Large intestine (tissue), 12 donors: ENCODE measurements at places on chromosomes 5 and 9. TPM values are rescaled to one million over a fixed set of nuclear protein-coding genes. Genes with fewer than 3 reads are reported as not detected.

Gene LYSMD3
- 25.4 TPM for polyA plus RNA-seq

DNA sequence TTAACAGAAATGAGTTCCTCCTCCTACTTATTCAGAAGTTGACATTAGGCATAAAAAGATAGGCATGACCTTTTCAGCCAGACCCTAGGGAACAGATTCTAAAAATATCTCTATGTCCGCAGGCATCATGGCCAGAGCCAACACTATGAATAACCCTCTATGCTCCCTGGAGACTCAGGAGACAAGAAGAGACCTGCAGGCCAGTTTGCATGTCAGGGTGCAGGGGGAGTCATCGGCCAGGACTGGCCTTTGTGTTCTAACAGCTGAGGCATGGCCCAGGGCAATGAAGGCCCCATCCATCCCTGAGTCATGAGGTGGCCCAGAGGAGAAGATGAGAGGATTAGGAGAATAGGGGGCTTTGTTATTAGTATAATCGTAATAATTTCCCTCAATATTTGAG is 93.8 kb downstream of the TMEM215 start:
- H3K27ac ChIP-seq: no peak overlapping the region
- no peaks in the 10 kb centered on the region for H3K4me1 ChIP-seq
- no peak overlapping the region for H3K4me3 ChIP-seq
- H3K36me3 ChIP-seq: no peaks in the 10 kb centered on the region

GRCh38 chr5:5116956-5117355 is 23.2 kb upstream of the ADAMTS16 start:
- H3K36me3 ChIP-seq: no peaks in the 10 kb centered on the region
- H3K27ac ChIP-seq: no peak overlapping the region
- H3K4me1 ChIP-seq: no peaks in the 10 kb centered on the region
- no peak for DNase-seq
- H3K4me3 ChIP-seq: no peak overlapping the region
- H3K27me3 ChIP-seq: no peaks in the 10 kb centered on the region

GRCh38 chr9:109510506-109510905 is 12.4 kb upstream of the PTPN3 start:
- H3K36me3 ChIP-seq: no peaks in the 10 kb centered on the region
- peaks cover 9% of the 10 kb centered on the region for H3K4me1 ChIP-seq
- H3K27ac ChIP-seq: no peak overlapping the region
- no peak for DNase-seq
- no peaks in the 10 kb centered on the region for H3K27me3 ChIP-seq

Gene SHOC1
- 0.10 TPM for polyA plus RNA-seq

DNA sequence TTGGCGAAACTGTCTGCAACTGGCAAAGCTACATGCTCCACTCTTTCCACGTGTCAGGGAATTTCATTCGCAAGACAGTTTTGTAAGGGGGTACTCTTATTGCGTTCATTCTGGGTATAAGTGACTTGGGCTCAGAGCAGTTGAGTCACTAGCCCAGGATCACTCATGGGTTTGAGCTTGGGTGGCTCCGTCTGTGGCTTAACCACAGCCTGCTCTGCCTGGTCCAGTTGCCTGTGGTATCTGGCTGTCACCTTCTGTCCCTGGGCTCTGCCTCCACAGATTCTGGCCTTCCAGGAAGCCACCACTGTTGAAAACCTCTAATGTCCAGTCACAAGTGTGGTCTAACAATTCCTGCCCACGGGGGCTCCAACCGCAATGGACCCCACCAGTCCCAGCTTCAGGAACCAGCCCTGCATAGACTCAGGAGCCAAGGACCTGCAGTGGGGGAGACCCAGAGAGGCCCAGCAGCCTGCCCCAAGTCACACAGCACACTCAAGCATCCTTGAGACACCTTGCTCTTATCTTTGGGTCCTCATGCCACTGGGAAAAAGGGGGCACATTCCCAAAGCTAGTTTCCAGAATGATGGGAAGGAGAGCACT is 10.4 kb downstream of the KIF12 start:
- DNase-seq: no peak
- H3K36me3 ChIP-seq: peaks cover 26% of the 10 kb centered on the region
- H3K27ac ChIP-seq: no peak overlapping the region
- H3K27me3 ChIP-seq: no peaks in the 10 kb centered on the region
- H3K4me1 ChIP-seq: peaks cover under 1% of the 10 kb centered on the region
- no peak overlapping the region for H3K4me3 ChIP-seq

DNA sequence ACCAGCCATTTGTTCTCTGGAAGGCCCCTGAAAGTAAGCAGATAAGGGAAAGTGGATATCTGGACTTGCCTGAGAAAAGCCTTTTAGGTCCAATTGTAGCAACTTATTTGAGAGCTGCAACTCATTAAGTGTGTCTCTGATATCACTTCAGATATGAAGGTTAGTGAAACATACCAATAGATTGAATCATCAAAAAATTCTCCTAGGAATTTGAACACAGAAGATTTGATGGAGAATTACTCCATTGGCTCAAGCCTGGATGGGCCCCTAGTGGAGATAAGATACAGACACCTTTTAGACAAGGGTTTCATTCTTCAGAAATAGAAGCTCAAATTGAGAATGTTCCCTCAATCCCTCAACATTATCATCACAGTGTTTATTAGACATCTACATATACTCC is 356.7 kb downstream of the NDUFS4 start:
- no peak for DNase-seq
- H3K4me3 ChIP-seq: no peak overlapping the region
- no peak overlapping the region for H3K27ac ChIP-seq

- DNase-seq: no peak
- no peaks in the 10 kb centered on the region for H3K27me3 ChIP-seq
- no peak overlapping the region for H3K27ac ChIP-seq
- H3K4me1 ChIP-seq: no peaks in the 10 kb centered on the region
- H3K4me3 ChIP-seq: no peak overlapping the region
Measured at GRCh38 chr5:122182491-122182921, 53.2 kb downstream of the ZNF474 start.

Gene ANKRD31
- 0.21 TPM for polyA plus RNA-seq

Gene FBXO38
- polyA plus RNA-seq: 36.5 TPM

Gene MRPS30
- polyA plus RNA-seq: 46.2 TPM

DNA sequence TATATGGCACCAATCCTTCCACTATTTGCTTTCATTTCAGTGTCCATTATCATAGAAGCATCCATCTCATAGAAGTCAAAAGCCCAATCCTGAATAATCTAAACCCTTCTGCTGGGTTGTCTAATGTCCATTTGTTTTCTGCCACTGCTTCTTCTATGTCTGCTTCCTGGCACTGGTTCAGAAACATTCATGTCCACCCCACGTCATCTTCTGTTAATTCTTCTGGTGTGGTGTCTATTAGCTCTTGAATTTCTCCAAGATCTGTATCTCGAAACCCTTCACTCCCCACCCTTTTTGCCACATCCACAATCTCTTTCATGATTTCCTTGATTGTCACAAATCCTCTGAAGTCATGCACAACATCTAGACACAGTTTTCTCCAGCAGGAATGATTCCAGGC is 23.2 kb upstream of the GOLGA1 start:
- no peak overlapping the region for H3K27ac ChIP-seq
- H3K4me1 ChIP-seq: no peaks in the 10 kb centered on the region
- no peak overlapping the region for H3K4me3 ChIP-seq
- H3K36me3 ChIP-seq: peaks cover 10% of the 10 kb centered on the region

DNA sequence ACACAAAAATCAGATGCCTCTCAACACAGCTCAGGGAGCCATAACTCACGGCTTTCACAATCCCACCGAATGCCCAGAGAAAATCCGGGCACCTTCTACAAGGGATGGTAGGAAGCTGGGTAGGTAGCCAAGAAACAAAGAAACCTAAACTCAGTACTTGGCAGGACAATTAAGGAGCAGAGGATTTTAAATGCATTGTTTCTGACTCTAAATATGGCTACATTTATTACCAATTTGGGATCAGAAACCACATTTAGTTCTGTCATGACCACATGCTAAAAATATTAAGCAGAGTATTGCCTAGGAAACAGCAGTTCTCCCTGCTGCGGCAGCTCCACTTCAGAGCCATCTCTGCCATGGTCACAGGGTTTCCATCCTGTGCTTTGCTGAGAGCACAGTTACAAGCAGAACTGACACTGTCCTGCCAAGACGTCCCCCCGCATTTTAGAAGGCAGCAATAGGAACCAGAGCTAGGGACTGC is 57.5 kb downstream of the SIL1 start:
- H3K4me3 ChIP-seq: no peak overlapping the region
- no peaks in the 10 kb centered on the region for H3K27me3 ChIP-seq
- H3K4me1 ChIP-seq: no peaks in the 10 kb centered on the region
- H3K27ac ChIP-seq: no peak overlapping the region

- no peak overlapping the region for H3K4me3 ChIP-seq
- no peaks in the 10 kb centered on the region for H3K36me3 ChIP-seq
- no peak overlapping the region for H3K27ac ChIP-seq
- no peaks in the 10 kb centered on the region for H3K27me3 ChIP-seq
- no peaks in the 10 kb centered on the region for H3K4me1 ChIP-seq
- no peak for DNase-seq
Measured at GRCh38 chr9:12368569-12368968, 324.6 kb upstream of the TYRP1 start.

DNA sequence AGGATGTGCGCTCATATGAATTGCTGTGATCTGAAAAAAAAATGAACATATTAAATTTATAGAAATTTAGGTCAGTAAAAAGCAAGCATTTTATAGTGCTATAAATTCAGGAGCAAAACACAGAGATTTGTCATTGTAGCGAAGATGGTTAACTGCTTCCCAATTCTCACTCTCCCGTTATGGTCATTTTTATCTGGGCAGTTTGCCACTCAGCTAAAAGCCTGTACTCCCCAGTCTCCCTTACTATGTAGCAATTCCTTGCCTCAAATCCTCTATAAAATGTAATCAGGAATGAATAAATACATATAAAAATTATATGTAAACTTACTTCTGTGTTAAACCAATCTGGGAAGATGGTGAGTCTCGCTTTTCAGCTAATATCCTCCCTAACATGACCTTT is 471.5 kb downstream of the HINT1 start:
- no peaks in the 10 kb centered on the region for H3K36me3 ChIP-seq
- H3K4me3 ChIP-seq: no peak overlapping the region
- no peak overlapping the region for H3K27ac ChIP-seq
- DNase-seq: no peak
- no peaks in the 10 kb centered on the region for H3K4me1 ChIP-seq

Gene FOXD4L6
- 0.06 TPM for polyA plus RNA-seq

Gene PCDHB7
- 1.3 TPM for polyA plus RNA-seq

GRCh38 chr9:7980041-7980440 is 180.5 kb upstream of the DMAC1 start:
- no peaks in the 10 kb centered on the region for H3K27me3 ChIP-seq
- no peak overlapping the region for H3K4me3 ChIP-seq
- no peak for DNase-seq
- no peaks in the 10 kb centered on the region for H3K36me3 ChIP-seq
- H3K4me1 ChIP-seq: no peaks in the 10 kb centered on the region
- no peak overlapping the region for H3K27ac ChIP-seq

DNA sequence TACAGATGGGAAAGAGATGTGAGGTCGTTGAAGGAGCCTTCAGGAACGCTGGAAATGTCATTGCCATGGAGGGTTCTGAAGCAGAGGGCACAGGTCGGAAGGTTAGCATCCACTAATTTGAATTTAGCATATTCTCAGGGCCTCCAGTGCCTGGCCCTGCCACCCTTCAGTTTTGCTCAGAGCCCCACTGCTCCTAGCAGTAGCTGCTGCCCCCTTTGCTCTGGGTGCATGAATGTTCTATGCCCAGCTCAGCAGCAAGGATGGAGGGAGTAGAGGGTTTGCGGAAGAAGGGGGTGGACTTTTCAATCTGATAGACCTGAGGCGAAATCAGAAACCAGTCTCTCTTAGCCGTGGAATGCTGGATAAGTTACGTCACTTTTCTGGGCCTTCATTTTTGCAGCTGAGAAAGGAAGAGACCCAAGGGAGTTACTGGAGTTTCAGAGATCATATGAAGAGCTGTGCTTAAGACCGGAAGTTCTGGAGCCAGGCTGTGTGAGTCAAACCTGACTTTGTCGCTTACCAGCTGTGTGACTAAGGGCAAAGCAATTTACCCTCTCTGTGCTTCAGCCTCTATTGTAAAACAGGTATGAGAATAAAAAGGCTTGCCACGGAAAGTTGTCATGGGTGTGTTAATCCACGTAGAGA is 133.2 kb upstream of the PANK3 start:
- no peak overlapping the region for H3K4me3 ChIP-seq
- no peaks in the 10 kb centered on the region for H3K4me1 ChIP-seq
- no peaks in the 10 kb centered on the region for H3K36me3 ChIP-seq

- no peak overlapping the region for H3K4me3 ChIP-seq
- no peaks in the 10 kb centered on the region for H3K36me3 ChIP-seq
- peaks cover 4% of the 10 kb centered on the region for H3K4me1 ChIP-seq
- H3K27ac ChIP-seq: no peak overlapping the region
- H3K27me3 ChIP-seq: no peaks in the 10 kb centered on the region
- DNase-seq: no peak
Measured at GRCh38 chr5:157721159-157721558, 10.1 kb upstream of the THG1L start.

DNA sequence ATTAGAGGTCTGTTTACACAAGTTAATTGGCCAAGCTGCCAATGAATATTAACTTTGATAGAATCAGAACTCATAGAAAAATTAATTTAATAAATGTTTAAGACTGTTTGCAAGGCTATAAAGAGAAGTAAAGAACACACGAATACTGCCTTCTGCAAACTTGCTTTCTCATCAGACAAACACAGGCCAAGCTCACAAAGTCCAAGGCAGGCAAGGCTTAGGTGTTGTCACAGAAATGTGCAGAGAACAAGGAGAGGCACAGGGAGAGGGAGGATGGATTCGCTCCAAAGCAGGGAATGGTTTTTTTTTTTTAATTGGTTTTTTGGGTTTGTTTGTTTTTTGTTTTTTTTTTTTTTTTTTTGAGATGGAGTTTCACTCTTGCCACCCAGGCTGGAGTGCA is 43.4 kb downstream of the RETREG1 start:
- no peak overlapping the region for H3K27ac ChIP-seq
- H3K27me3 ChIP-seq: no peaks in the 10 kb centered on the region
- no peak overlapping the region for H3K4me3 ChIP-seq
- H3K36me3 ChIP-seq: no peaks in the 10 kb centered on the region
- DNase-seq: peak; percentile 63

DNA sequence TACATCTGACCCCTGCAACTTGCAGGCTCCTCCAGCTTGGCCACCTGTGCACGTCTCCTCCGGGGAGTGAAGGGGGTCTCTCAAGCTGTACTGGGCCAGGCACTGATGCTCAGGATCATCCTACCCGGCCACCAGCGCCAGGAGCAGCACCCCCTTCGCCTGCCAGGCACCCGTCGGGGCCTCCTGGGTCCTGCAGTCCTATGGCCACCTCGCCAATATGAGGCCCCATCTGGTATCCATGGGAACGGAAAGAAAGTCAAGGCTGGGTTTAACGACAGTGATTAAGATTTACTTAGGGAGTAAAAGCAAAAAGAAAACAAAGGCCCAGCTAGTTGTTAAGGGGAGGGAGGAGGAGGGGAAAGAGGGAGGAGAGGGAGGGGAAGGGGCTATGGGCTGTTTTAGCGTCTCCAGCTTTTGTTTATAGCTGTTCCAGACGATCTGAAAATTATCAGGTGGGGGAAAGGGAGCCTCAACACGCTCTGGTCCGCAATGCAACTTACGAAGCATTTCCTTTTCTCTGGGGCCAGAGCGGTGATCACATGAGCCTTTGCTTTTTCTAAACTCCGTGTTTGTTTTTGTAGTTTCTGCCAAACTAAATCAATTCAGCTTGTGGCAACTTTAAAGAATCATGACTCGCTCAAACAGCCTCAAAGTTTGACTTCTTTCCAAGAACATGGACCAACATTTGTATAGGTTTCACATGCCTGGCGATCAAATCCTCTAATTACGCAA is 132.4 kb downstream of the ROR2 start:
- H3K4me3 ChIP-seq: peak overlapping the region; percentile 14
- H3K4me1 ChIP-seq: peaks cover 15% of the 10 kb centered on the region
- no peaks in the 10 kb centered on the region for H3K36me3 ChIP-seq
- DNase-seq: peak; percentile 53
- peak overlapping the region; percentile 43 for H3K27ac ChIP-seq
